ENCODE measurements at places on chromosomes 5 and 9.
A peak's percentile ranks its signal among the peaks of the same experiment; 100 is the strongest.

DNA sequence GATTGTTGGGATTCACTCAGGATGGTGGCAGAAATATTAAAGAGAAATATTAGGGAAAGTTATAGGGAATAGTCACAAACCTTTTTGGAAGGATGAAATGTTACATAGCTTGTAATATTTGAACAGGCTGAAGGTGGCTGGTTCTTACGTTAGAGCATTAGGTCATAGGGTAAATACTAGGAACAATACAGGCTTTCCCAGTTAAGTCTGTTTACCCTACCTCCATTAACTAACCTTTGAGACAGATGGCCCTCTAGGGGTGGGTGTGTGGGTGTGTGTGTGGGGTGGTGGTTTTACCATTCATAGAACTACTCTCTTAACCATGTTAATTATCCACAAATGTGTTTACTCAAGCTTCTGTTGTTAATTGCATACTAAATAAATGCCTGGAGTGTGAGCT, 94.3 kb upstream of the STK32A start:
- no peak for DNase-seq

DNA sequence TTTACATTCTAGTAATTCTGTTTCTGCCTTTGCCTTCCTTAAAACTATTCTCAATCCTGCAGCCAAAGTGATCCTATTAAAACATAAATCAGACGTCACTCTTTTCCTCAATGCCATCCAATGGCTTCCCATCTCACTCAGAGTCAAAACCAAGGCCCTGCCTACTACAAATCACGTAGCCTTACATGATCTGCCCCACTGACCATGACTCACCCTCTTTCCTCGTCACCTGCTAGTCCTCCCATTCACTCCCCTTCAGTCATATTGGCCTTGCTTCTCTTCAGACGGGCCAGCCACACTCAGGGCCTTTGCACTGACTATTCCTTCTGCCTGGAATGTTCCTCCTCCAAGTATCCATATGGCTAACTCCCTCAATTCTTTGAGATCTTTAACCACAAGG, 39.0 kb upstream of the DMXL1 start:
- no peak for DNase-seq

DNA sequence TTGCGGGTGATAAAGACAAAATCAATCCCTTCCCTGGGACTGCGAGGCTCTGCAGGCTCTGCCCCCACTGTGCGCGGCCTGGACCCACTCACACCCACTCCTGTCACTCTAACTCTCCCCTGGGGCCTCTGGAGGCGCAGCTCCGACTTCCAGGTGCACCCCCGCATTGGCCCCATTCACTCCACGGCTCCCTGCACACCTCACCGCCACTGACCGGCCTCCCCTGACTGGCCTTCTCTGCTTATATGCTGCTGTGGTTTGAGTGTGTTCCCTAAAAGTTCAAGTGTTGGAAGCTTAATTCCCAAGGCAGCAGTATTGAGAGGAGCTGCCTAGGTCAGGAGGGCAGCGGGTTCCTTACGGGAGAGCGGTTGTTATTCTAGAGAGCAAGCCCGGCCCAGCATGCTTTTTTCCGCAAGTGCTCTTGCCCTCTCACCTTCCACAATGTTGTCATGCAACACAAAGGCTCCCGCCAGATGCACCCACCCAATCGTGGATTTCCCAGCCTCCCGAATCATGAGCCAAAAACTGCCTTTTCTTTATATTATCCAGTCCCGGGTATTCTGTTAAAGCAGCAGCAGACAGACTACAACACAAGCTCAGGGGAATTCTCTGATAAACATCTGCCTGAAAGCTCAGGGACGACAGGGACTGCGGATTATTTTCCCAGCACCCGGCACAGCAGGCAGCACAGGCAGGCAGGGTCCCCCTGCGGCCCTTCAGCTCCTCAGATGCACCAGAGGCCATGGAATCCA, 73.5 kb upstream of the LRRTM2 start:
- DNase-seq: no peak

DNA sequence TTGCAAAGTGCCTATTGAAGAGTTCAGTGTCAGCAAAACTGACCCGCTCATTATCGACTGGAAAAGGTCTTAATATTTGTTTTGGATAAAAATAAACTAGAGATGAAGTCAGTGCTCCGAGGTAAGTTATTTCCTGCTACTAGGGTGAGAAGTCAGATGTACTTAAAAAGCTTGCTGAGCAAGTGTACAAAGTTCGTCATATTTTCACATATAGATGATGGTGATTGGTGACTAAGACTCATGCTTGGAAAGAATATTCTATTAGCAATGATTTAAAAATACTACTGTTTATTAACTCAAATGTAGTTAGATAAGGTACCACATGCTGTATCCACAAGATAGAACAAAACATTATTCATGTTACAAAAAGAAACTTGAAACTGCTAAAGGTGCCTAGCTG, 643.7 kb downstream of the GABRG2 start:
- no peak for DNase-seq

GRCh38 chr9:121718501-121718900, 67.1 kb downstream of the DAB2IP start:
- DNase-seq: no peak

DNA sequence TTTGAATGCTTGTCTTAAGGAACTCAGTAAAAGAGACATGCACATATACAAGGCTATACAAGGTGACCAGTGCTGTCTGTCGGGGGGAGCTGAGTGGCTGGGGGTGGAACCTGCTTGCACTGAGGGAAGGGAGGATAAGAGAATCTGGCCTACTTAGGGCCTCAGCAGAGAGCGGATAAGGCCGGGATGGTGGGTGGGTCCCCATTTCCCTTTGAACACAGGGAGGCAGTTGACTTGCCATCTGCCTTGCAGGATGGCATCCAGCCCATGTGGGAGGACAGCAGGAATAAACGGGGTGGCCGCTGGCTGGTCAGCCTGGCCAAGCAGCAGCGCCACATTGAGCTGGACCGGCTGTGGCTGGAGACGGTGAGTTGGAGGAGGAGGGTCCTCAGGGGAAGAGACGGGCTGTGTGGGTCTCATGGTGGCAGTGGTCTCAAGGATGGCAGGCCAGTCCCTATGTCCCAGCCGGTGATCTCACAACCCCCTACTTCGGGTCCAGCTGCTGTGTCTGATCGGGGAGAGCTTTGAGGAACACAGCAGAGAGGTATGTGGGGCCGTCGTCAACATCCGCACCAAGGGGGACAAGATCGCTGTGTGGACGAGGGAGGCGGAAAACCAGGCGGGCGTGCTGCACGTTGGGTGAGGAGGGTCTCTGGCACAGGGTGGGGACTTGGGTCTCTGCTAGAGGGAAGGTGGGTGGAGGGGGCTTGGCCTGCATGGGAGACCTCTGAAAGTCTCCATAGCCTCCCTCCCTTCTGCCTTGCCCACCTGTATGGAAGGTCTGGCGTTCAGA, 2.2 kb upstream of the TSPAN17 start:
- DNase-seq: no peak

- no peak for DNase-seq
Observed at GRCh38 chr9:123742009-123742767, 187.7 kb downstream of the DENND1A start.

- no peak for DNase-seq
Observed at GRCh38 chr9:134617836-134618162, 23.8 kb upstream of the COL5A1 start.

- DNase-seq: no peak
Observed at GRCh38 chr9:97559111-97559514, 57.6 kb downstream of the TMOD1 start.

GRCh38 chr5:144030904-144031303, 139.6 kb downstream of the YIPF5 start:
- no peak for DNase-seq

DNA sequence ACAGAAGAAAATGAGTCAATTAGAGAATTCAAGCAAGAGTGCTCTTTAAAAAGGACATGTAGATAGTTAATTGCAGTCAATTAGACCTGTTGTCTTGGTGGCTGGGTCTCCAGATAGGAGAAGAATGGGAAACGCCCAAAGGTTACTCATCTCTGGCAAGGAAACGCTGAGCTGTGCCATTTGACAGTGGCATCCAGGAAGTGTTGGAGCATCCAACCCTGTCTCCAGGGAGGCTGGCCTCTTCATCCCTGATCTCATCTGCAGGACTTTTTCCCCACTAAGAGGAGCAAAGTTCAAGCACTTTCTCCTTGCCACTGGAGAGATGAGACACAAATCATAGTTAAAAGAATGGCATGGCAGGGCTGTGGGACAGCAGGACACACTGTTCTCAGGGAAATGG, 111.7 kb upstream of the MSX2 start:
- DNase-seq: no peak

GRCh38 chr9:137960496-137960895, 82.9 kb downstream of the CACNA1B start:
- no peak for DNase-seq

GRCh38 chr5:112551419-112552032, 132.4 kb upstream of the EPB41L4A start:
- DNase-seq: peak; percentile 36

DNA sequence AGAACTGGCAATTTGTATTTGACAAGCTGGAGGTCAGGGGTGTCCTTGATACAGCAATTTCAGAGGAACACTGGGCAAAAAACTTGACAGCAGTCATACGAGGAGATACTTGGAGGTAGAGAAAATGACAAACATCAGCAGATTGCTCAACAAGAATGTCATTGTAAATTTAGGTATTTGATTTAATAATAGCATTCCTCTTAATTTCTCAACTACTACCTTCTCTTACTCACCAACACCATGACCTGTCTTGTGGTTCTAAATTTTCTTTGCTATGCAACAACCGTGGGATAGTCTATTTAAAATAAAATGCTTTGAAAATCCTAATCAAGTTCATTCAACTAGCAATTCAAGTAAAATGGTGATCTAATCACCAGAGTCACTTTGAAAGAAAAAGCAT, 128.4 kb downstream of the DNAH5 start:
- DNase-seq: no peak

GRCh38 chr5:132840896-132841295, 10.4 kb upstream of the SHROOM1 start:
- no peak for DNase-seq

DNA sequence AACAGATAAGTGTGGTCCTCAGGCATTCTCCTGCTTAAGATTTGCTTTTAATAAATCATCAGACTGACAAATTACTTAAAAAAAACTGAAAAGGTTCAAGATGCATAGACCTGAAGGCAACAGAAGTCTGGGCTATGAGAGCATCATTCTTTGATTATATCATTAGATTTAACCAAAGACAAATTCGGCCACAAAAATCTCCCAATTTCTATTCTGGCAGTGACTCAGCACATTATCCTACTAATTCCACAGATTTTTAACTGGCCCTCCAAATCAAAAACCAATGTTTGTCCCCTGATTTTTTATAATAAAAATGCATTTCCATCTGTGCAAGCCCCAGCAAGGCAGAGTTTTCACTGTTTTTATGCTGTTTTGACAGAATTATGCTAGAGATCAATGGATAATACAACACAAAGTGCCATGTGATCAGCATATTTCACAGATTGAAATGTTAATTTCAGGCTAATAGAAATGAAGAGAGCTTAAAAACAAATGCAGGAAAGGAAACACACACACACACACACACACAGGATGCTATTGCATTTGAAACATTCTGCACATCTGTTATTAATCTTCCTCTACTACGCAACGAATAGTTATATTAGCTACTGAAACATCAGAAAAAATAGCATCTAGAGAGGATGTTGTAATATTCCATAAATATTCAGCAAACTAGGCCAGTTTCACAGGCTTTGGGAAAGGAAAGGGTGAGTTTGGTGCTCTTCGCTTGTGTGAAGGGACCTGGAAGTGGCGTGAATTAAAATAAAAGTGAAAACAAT, 177.6 kb upstream of the ST8SIA4 start:
- DNase-seq: no peak
